ENCODE measurements at places on chromosomes 3 and 15.
A peak's percentile ranks its signal among the peaks of the same experiment; 100 is the strongest.

- no peak for DNase-seq
These were observed 250.7 kb upstream of the TBL1XR1 start for GRCh38 chr3:177447938-177448337.

DNA sequence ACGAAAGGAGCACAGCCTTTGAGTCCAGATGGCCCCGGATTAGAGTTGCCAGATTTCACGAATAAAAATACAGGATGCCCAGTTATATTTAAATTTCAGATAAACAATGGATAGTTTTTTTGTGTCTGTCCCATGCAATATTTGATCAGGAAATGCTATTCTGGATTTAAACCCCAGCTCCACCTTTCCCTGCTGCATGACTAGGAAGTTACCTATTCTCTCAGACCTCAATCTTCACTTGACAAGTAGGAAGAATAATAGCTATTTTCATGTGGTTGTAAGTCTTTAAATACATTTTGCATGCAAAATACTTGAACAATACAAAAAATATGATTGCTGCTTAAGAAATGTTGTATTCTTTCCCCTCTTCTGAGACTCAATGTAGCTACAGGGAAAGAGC lies 125.3 kb upstream of the P2RY1 start:
- DNase-seq: no peak

DNA sequence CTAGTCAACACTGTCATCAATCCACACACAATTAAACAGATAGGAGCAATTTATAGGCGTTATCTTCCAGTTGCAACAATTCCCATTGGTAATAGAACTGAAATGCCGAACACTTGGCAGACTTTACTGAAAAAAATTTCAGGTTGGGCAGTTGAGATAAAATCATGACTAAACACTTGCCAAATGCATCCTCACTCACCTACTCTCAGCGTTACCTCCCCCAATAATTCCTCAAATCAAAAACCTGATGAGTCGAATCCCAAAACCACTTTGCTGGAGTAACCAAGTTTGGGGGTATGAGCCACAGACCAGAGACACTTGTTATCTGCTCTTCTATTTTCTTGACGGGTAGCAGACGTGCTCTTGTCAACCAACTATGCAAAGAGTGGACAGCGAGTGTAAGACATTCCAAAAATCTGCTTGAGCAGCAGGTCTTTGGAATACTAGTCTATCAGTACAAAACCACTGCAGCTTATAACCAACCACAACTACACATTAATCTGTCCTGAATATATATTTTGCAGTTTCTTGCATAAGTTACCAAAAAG lies 30.3 kb downstream of the PPP1R2 start:
- DNase-seq: no peak

- DNase-seq: no peak
These were observed 84.9 kb upstream of the UBE2E1 start for GRCh38 chr3:23720885-23721284.

- no peak for DNase-seq
These were observed 89.0 kb upstream of the SPRED1 start for GRCh38 chr15:38163658-38164057.

DNA sequence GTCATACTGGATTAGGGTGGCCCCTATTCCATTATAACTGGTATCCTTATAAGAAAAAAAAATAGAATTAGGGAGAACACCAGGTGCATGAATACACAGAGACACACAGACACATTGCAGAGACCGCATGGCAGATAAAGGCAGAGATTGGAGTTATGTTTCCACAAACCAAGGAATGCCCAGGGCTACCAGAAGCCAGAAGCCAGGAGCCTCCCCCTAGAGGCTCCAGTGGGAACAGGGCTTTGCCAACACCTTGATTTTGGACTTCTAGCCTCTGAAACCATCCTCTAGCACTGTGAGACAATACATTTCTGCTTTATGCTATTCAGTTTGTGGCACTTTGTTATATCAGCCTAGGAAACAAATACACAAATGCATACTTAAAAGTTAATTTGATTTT lies 10.4 kb downstream of the GOLM2 start:
- no peak for DNase-seq

DNA sequence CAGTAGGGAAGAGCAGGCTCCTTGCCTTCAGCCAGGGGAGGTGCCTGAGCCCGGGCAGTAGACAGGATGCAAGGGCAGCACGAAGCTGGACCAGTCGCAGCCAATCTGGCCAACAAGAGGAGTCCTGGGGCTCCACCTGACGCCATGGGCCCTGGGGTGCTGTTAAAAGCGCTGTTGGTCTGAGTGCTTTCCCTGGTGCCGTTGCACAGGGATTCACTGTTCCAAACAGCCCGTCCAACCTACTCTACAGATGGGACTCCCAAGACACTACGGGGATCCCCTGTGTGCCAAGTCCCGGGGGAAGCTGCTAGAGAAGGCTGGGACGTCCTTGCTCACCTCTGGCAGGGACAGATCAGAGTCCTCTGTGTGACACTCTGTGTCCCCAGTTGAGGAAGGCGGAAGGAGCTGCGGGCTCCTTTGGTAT lies 632 bp downstream of the CTSH start:
- DNase-seq: no peak

DNA sequence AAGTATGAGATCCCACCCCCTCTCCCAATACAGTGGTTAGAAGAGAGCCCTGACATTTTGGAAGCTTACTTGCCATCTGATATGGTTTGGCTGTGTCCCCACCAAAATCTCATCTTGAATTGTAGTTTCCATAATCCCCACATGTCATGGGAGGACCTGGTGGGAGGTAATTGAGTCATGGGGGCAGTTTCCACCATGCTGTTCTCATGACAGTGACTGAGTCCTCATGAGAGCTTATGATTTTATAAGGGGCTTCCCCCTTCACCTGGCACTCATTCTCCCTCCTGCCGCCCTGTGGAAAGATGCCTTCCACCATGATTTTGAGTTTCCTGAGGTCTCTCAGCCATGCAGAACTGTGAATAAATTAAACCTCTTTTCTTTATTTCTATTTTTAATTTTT lies 28.8 kb upstream of the HES1 start:
- DNase-seq: no peak

- DNase-seq: no peak
These were observed 12.4 kb upstream of the TTBK2 start for GRCh38 chr15:42932833-42933515.

DNA sequence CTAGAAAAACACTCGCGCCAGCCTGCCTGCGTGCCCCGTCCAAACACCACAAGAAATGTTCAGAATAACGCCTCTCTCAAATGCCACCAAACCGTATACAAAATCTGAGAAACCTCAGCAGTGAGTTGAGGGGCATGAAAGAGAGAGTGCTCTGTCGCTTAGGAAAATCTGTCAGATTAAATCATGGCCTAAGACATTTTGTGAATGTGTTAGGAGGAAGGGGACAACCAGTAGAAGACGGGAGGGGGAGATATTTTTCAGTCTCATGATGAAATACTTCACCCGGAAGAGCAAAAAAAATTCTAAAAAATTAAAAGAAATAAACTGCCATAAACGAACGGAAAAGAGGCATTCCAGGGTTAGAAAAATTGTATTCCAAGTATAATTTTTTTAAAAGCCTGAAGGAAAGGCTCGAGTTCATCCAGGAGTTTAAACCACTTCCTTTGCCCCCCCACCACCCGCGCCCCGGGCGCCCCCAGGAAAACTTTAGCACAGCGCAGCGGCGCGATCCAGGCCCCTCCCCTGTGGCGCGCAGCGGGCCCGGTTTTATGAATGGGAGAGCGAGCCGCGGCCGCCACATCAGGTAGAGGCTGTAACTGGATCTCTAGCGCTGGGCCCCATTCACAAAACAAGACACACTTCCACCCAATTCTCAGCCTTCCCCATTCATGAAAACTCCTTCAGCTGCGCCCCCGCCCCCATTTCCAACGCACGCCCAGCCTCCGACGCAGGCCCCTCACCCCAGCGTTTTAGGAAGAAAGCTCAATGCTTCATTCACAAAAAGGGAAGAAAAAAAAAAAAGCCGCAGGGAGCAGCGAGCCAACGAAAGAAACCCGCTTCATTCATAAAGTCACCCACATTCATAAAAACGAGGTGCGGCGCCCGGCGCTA lies 1.4 kb downstream of the ETV5 start:
- peak; percentile 39 for DNase-seq

Measured in kidney glomerular epithelial cell (primary cell).